ENCODE measurements at places on chromosomes 11 and 22.
A peak's percentile ranks its signal among the peaks of the same experiment; 100 is the strongest.

GRCh38 chr11:117632306-117632705, 164.7 kb downstream of the DSCAML1 start:
- DNase-seq: no peak

DNA sequence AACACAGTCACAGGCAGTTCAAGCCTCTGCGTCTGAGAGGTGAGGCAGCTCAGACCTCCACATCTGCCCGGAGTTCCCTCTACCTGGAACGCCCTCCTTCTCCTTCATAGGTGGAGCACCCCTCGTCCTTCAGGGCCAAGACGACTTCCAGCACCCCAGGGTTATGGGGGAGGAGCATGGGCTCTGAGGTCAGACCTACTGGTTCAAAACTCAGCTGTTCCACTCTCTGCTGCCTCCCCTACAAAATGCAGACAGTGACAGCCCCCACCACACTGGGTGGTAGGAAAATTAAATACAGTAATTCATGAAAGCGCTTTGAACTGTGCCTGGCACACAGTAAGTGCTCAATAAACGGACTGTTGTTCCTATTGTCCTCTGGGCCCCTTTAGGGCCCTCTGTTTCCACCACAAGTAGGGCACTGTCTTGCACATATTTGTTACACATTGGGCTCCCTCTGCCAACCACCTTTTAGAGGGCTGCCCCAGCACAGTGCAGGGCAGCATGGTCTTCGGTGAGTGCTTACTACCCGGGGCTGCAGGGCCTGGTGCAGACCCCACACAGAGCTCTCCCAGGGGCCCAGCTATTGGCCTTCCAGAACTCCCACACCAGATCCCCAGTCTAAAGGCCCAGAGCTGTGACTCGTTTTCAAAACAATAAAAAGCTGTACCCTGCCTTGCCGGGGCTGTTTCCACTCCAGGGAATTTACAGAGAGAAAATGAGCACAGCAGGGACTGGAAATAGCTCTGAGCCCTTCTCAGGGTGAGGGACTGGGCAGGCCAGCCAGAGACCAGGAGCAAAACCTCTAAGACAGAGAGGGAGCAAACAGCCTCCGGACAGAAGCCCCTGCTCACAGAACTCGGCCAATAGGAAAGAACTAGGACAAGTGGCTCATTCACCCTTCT, 2.5 kb downstream of the TMEM184B start:
- no peak for DNase-seq

- no peak for DNase-seq
These were observed 23.9 kb downstream of the SMC1B start for GRCh38 chr22:45389546-45389945.

GRCh38 chr11:25793637-25794036, 538.3 kb upstream of the ANO3 start:
- no peak for DNase-seq

GRCh38 chr22:45781966-45782365, 110.3 kb downstream of the ATXN10 start:
- no peak for DNase-seq

DNA sequence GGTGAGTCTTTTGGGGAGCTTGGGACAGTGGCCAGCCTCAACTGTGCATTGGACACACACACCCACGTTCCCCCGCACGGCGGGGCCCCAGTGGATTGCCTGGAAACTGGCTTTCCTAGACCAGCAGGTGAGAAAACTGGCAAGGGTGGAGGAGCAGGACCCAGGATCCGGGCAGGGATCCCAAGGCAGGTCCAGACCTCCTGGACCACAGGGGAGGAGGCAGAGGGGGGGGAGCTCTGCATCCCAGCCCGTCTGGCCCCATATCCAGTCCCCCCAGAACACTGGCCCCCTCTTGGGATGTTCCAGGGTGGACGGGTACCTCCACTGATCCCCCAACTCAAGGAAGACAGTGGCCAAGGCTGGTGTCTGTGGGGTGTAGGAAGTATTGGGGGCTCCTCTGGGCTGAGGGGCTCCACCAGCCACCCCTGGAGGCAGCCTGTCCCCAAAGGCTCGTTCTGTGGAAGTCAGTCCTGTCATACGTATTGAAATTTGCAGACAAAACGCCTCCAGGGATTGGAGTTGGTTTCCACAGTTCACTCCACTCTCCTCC, 89.3 kb upstream of the LINC01488 start:
- DNase-seq: no peak

DNA sequence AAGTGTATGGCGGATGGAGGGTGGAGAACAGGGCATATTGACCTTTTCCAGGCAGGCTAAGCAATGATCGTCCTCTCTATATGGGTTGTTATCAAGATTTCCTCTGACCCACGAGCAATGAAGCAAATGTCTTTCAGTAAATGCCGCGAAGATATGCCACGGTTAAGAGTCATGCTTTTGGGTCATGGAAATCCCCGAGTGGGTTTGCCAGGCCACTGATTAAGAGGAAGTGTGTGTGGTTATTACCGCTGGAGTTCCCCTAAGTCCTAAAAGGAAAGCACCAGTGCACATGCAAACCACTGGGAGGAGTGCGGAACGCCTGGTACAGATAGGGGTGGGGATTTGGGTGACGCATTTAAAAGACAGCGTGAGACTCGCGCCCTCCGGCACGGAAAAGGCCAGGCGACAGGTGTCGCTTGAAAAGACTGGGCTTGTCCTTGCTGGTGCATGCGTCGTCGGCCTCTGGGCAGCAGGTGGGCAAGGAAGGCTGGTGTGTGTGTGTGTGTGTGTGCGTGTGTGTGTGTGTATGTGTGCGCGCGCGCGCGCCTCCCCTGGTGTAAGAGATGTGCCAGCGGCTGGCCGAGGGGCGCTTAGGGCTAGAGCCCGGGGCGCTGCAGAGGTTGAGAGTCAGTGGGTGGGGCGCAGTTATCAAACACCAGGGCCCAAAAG, at the start of gene BIRC3:
Gene BIRC3, plus strand, starts transcription at position 386 of the 669 bp plus-strand sequence. CDS start 7,026 bp downstream, outside the sequence.
- DNase-seq: peak; percentile 92

DNA sequence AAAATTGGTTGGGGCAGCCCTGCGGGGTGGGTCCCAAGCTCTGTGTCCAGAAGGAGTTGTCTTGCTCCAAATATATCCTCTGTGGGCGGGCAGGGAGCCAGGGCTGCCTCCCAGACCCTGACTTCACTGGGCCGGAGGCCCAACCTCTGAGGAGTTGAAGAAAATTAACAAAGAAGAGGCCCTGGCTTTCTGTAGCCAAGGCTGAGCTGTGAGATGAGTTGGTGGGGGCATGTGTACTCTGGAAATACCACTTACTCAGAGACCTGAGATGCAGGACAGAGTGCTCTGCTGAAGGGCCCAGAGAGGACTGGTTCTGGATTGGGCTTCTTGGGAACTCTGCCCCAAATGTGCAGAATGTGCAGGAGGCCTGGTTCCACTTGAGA, 96.3 kb downstream of the SWAP70 start:
- peak; percentile 78 for DNase-seq

GRCh38 chr11:63937713-63938478, 906 bp upstream of the NAA40 start:
- no peak for DNase-seq

GRCh38 chr11:2433106-2433925, 11.0 kb downstream of the TRPM5 start:
- no peak for DNase-seq

DNA sequence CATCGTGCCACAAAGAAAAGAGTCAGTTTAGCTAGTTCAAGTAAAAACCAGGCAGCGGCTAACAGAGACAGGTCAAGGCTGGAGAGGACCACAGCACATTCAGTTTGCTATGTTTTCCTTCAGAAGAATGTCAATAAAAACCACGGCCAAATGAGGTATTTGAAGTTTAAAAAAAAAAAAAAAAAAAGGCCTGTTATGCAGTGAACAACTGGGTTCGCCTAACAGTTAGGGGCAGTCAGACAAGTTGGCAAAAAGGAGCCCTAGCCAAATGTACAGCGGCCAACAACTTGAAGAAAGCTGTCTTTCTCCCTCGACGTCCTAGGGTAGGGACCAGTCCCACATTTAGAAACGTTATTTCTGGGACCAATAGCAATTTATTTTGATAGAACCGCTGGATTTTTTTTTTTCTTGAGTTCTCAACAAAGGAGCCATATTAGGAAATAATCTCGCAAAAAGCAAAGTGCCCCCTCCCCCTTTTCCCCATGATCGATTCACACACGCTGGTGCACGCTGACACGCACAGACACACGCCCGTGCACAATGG, 237.8 kb downstream of the TTC28 start:
- peak; percentile 2 for DNase-seq

DNA sequence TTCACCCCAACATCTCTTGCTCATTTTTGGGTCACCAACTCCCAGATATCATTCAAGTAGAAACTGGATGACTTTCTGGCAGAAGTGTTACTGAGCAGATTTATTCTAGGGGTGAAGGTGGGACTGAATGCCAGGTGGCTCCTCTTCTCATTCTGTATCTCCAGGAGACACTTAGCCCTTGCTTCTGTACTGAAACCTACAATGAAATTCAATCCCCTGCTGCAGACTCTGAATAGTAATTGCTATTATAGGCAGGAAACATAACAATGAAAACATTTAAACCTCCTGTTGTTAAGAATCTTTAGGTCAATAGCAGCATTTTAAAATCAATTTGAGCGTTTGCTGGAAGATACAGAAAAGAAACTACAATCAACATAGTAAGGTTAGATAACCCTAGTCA, 879.4 kb upstream of the TENM4 start:
- DNase-seq: no peak

DNA sequence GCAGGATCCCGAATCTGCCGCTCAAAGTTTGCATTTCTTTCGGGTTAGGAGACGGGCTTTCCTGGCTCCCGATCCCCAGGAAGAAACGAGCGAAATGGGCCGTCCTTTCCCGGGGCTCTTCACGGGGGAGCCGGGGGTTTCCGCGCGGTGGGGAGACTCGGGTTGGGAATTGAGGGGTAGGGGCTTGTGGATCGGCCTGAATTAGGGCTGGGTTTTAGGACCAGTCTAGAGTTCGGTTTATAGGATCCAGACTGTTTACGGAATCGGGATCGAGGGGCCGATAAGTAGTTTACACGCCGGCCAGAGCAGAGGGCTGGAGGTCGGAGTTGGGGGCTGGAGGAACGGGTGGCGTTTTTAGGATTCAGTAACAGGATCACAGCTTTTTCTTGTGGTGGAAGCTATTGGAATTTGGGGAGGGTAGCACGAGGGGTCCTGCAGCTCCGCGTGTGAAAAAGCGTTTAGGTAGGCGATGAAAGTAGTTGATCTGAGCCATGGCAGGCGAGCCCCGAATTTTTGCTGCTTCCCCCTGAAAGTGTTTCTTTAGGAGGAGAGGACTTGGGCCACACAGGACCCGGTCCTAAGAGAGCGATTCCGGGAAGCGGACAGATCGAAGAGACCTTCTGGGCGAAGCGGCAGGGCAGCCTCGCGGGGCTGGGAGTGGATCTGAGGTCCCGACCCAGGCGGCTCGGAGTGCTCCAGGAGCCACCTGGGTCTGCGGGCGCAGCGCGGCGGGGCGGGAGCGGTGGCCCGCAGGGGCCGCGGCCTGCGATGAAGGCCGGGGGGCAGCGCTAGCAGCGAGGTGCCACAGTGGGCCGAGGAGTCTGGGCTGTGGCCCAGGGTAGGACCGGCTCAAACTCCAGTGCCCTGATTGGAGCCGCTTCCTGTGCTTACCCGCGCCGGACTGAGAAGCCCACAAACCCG, 1.6 kb downstream of the PKNOX2 start:
- DNase-seq: no peak

DNA sequence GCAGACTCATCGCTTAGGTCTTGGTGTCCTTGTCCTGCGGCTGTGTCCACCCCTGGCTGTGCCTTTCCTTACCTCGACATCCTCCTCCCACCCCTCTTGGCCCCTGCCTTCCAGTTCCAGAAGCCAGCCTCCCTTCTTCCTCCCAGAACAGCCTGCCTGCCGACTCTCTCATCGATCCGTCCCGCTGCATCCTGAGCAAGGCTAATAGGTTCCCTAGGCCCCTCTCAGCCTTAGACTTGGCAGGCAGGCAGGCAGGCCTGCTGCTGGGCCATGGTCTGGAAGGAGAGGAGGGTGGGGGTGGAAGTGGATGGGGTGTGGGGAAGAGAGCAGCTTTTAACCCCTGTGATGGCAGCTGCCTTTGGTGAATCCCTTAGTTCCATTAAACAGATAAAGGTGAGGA, 196.7 kb upstream of the TBCEL start:
- DNase-seq: no peak

DNA sequence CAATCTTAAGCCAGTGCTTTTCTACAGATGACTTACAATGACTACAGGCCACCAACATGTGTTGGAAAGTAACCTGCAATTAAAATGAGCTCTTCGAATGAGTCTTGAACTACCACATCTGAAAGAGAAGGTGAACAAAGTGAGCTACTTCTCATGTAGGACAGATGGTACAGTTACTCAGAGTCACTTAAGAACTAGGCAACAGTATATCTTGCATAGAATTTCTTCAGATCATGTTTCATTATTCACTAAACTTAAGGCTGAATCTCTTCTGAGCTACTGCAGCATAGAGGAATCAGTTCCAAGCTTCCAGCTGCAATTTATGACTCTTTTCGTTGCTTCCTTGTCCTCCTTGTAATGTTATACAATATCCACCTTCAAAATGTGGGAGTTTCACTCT, 270.9 kb downstream of the TTC28 start:
- no peak for DNase-seq

- peak; percentile 94 for DNase-seq
These were observed 11.7 kb upstream of the GLYATL1 start for GRCh38 chr11:58927393-58928106.

GRCh38 chr22:24834845-24835570, 29.0 kb downstream of the SGSM1 start:
- peak; percentile 11 for DNase-seq

Measured in ACHN (cell line).